Natural killer cell (primary cell): ENCODE measurements at places on chromosomes 3 and 15.

- no peak for DNase-seq
Measured at GRCh38 chr3:175552929-175553328, 693.8 kb downstream of the NAALADL2 start.

DNA sequence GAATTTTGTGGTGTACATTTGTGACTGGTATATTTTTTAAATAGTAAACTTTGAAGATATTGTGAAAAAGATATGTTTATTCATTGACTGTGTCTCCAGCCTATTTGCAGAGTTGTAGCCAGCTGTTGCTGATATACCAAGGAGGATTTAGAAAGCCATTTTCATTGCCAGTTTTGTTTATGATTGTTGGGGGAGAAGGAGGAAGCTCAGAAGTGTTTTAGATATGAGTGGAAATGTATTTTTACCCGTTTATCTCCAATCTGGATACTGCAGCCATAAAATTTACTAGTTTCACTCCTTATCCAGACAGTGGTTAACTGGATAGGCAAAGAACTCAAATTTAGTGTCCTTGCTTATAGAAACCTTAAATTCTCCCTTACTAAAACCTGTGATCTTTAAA is 18.8 kb downstream of the ATP11B start:
- no peak for DNase-seq

DNA sequence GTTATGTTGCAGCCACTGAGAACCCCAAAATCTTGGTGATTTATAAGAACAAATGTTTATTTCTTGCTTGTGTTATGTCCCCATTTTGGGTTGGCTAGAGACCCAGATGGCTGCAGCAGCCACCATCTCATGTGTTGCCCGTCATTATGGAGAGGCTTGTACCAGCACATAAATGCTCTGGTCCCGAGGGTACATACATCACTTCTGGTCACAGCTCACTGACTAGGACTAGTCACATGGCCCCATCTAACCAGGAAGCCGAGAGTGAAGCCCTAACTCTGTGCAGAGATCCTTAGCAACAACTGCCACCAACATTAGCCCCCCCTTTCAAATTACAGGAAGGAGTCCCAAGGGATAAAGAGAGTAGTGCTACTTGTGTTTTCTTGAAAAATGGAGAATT is 25.5 kb upstream of the HACD2 start:
- DNase-seq, result no peak

DNA sequence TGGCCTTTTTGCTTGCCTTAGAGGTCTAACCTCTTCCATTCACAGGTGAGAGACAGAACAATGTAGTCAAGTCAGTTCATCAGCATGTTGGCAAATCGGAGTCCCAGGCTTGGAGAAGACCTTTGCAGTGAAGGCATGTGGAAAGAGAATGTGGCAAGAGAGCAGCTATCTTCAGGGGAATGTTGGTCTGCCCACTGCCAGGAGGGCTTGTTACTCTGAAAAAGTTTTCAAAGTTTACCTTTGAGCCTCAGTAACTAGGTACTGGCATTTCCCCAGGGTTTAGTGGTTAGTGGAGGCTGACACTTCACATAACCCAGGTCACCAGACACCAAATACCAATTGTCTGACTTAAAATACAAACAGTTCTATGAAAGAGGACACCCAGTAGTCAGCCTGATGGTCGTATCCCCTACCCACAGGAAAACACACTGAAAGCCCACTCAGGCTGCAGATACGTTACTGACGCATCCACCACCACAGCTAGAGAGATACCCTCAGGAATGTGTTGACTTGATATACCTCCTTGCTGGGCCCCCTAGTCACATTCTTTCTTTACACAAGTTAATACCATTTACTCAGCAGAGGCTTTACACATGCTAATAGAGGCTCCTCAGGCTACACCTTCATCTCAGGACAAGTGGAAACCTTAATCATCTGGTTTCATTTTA is 9.7 kb upstream of the ARID3B start:
- DNase-seq, result no peak

DNA sequence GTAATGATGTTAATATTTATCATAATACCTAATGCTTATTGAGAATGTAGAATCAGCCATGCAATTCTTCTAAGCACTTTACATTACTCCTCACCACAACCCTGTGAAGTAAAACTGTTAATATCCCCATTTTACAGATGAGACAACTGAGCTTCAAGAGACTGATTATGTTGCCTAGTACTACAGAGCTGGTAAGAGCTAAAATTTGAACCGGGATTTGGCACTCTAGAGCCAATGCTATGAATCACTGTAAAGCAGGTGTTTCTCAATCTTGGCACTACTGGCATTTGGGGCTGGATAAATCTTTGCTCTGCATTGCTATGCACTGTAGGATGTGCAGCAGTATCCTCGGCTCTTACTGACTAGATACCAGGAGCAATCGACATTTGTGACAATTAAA is 367.7 kb downstream of the MAGI1 start:
- DNase-seq, result no peak

DNA sequence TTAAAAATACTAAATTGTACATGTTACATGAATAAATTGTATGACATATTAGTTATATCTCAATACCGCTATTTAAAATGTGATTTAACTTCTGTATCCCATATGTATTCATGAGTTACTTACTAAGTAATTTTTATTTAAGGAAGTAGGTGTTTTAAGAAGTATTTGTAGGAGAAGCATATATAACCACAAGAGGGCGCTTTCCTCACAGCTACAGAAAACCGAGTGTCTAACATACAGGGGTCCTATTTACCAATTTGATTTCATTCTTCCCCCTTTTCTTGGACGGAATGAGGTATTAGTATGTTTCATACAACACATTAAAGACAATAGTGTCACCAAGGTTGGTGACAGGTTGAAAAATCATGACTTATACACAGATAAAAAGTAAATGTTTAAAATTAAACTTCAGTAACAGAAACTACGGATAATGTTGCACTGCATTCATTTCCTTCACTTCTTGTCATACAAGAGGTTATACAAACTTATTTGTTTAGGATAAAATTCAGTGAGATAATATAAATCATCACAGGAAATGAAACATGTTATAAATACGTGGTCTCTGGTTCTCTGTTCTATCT is 253.6 kb downstream of the MAGI1 start:
- DNase-seq, result no peak

DNA sequence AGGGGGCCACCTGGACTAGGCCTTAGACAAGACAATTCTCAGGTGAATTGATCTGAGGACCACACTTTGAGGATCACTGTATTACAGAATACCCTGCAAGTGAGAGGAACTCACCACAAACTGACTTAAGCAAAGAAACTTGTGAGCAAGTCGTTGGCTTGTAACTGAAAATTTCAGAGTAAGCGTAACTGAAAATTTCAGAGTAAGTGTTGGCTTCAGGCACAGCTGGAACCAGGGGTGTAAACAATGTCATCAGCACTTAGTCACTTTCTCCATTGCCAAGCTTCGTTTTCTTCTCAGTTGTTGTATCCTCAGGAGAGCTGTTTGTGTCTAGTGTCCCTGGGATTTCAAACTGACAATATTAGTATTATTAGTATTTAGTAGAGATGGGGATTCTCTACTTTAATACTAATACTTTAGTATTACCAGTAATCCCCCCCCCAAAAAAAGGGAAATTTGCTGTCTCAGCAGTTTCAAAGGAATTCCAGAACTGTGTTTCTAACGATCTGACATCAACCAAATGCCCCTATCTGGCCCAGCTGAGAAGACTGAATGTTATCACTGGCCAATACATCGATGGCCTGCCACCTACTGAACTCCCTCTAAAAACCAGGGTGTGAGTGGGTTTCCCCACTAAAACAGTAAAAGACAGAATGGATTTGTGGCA is 474.4 kb downstream of the NTRK3 start:
- no peak for DNase-seq

DNA sequence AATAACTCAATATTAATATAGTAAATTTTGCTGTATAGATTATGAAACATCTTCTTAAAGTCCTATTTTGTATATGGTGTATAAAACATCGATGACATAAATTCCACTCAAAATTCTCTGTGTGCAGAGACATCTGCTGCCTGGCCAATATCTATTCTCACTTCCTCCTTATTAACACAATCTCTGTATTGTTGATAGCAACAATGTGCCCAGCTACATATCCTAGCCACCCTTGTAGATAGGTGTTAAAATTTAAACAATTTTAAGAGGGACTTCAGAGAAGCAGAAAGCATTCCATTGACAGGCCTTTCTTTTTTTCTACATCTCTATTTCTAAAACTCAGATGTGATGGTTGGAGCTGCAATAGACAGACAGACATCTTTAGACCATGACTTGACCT is 72.3 kb downstream of the FGF12 start:
- no peak for DNase-seq

GRCh38 chr15:87487484-87487883 is 769.1 kb downstream of the NTRK3 start:
- no peak for DNase-seq

GRCh38 chr3:184540777-184541681 is 20.6 kb upstream of the EPHB3 start:
- peak; percentile 86 for DNase-seq

DNA sequence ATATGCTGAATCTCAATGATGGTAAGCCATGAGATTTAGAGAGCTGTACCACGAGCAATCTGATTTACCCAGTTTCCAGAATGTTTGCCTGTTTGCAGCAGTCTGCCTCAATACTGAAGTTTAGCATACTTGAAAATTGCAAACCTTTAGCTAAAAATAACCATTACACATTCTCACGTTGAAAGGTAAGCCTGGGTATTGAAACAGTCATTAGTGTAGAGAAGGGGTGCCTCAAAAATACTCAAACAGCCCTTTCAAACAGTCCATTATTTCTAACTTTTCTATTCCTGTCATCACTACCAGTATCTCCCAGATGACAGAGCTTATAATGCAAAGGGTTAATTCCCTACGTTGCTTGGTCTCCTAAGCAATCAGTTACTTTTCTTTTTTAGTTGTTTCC is 111.8 kb upstream of the MBNL1 start:
- DNase-seq, result no peak

DNA sequence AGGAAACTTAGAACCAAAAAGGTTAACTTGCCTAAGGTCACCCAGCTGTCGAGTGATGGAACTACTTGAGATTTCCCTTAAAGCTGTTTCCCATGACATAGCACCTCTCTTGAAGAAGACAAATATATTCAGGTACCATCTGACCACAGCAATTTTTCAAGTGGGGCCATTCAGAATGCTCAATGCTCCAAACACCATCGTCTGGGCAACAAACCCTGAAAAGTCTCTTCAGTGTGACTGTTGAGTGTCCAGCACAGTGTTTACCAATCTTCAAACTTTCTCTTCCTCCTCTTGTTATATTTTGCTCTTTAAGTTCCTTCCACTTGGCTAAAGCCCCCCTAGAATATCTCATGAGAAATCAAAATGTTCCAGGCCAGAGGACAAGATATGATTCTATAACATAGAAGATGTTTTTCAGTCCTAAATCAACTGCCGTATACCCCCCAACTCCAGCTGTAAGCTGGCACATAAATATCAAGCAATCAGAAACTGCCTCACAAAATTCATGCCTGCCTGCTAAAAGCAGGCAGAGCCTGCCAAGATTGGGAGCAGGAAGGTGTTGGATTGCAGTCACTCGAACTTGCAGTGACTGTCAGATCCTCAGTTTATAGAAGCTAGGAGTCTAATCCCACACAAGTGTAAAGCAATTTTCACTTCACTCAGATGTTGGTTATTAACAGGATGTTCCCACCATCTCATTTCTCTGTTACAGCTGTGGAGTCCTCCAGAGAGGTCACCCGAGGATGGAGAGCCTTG is 230.5 kb upstream of the MRPL3 start:
- no peak for DNase-seq

GRCh38 chr3:23440416-23441294 is 237.5 kb downstream of the UBE2E2 start:
- no peak for DNase-seq

DNA sequence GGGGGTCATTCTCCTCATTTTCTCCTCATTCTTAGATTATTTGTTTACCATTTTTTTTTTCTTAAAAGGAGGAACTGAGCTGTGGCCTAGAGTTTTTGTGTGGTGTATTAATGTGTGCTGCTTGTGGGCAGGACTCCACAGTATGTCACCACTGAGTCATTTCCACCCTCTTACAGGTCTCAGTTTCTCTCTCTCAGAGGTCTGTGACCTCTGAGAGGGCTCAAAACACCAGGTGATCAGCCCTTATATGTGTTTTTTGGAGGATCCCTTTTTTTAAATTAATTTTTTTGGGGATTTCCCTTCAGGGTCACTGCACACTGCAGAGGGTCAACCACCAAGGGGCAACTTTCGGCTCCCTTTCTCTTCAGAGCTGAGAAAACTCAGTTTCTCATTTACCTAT is 166.4 kb downstream of the SUCNR1 start:
- DNase-seq, result no peak

DNA sequence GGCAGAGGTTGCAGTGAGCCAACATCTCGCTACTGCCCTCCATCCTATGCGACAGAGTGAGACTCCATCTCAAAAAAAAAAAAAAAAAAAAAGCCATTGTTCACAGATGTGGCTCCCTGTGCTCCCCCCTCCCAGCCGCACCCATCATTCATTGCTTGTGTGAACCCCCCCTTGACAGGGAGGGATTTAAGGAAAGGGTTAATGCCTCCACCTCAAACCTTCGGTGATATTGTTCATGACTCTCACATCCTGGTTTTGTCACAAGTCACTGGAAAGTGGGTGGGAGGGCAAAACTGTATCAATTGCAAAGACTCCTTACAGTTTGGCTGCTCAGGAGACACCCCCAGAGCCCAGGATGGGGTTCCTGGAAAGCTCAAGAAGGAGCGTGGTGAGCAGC is 7.7 kb downstream of the SLC6A6 start:
- DNase-seq, result no peak

DNA sequence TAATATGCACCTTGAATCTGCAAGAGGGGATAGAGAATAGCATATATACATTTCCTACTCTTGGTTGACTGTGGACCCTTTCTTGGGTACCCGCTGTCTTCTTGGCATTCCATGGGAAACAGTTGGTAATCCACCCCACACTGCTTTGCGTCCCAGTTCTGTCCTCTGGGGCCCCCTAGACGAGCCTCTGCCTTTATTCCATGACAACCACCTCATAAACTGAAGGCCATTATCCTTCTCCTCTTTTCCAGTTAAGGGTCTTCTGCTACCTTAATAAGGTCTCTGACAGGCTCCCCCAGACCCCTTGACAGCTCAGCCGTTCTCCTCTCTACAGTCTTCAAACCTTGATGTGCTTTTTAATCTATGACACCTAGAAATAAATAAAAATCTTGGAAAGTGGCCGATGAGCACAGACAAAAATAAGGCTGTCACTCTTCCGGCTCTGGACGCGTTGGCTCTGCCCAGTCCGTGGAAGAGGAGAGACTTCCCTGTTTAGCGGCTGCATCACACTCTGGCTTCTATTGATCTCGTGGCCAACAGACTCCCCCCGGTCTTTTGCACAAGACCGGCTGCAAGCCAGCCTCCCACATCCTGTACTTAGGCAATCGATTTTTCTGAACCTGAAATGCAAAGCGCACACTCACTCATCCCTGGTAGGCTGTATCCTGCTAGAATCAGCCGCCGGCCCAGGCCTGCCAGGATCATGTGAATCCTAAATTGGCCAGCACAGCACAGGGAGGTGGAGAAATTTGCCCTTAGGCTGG is 251.0 kb upstream of the TLE3 start:
- DNase-seq, result no peak

- no peak for DNase-seq
Measured at GRCh38 chr3:71400986-71401451, 182.5 kb downstream of the FOXP1 start.

- no peak for DNase-seq
Measured at GRCh38 chr15:49901996-49902684, 216.9 kb downstream of the ATP8B4 start.
